ENCODE measurements at places on chromosomes 16 and 17.

- no peak for DNase-seq
Measured at GRCh38 chr16:85825326-85825725, 25.8 kb downstream of the COX4I1 start.

DNA sequence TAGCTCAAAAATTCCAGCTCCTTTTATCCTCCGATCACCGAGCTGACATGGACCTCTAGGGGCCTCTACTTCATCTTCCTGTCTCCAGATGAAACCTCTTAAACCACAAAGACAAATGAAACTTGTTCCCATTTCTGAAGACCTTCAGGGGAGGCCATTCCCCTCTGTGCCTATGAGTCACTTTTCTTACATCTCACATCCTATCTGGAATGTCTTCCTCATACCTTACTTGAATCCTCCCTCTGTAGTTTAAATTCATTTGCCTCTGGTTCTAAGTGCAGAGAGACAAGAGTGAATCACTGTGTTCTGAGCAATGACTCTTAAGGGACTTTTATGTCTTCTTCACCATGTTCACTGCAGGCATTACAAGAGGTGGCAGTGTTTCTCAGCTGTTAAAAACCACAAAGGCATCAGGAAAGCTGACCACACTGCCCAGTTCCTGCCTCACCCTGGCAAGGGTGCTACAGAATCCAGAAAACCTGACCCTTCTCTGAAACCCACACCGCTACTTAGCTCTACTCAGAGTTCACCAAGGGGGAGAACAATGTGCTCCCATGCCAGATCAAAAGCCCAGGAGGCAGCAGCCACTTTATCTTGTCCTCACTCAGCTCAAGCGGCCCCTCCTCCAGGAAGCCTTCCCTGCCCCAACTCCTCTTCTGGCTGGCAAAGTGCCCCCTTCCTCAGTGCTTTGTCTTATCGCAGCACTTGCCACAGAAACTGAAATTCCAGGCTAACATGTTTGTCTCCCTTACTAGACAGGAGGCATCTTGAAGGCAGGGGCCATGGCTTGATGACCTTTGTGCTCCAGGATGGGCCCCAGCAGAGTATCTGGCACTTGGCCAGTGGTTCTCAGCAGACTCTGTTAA, 6.4 kb downstream of the CUEDC1 start:
- DNase-seq = no peak

- DNase-seq = no peak
Measured at GRCh38 chr17:65183736-65184135, 46.6 kb downstream of the RGS9 start.

- no peak for DNase-seq
Measured at GRCh38 chr16:68907297-68907696, 64.0 kb downstream of the TANGO6 start.

DNA sequence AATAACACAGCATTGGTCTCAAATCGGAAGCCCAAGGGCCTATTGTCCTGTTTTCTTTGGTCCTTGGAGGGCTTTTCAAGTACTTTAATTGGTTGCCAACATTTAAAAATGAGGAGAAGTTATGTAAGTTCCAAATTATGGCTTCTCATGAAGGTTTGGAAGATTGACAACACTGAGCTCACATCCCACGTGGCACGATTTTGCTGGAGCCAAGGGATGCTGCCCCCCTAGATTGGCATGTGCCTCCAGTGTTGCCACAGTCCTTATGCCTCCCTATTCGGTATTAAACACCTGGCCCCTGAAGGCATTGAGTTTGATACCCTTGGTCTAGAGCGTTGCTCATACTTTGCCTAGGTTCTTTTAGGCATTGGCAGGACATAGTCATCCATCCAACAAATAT, 108.0 kb downstream of the ZNF18 start:
- DNase-seq = no peak

GRCh38 chr17:80198144-80198661, 21.9 kb downstream of the SGSH start:
- DNase-seq = no peak

DNA sequence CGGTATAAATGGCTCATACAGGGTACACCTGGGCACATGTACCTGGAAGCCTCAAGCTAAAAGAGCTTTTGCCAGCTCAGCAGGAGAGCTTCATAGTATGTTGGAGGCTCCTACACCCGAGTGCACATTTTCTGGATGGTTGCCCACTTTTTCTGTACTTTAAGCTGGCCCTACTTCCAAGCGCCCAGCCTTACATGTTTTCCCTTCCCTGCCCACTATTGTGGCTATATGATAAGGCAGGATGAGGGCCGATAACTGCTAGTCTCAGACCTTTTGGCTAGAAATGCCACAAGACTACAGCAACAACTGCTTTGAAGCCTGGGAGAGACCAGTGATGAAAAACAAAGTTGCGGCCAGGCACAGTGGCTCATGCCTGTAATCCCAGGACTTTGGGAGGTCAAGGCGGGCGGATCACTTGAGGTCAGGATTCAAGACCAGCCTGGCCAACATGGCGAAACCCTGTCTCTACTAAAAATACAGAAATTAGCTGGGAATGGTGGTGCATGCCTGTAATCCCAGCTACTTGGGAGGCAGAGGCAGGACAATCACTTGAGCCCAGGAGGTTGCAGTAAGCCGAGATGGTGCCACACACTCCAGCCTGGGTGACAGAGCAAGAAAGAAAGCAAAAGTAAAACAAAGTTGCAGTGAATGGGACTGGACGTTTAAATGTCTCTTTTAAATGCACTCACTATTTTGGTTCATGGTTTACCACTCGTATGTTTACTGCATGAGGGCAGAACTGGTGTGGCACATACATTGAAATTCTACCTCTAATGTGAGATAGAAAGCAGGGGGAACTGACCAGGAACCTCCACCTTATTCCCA, 14.2 kb upstream of the MARCHF10 start:
- no peak for DNase-seq

DNA sequence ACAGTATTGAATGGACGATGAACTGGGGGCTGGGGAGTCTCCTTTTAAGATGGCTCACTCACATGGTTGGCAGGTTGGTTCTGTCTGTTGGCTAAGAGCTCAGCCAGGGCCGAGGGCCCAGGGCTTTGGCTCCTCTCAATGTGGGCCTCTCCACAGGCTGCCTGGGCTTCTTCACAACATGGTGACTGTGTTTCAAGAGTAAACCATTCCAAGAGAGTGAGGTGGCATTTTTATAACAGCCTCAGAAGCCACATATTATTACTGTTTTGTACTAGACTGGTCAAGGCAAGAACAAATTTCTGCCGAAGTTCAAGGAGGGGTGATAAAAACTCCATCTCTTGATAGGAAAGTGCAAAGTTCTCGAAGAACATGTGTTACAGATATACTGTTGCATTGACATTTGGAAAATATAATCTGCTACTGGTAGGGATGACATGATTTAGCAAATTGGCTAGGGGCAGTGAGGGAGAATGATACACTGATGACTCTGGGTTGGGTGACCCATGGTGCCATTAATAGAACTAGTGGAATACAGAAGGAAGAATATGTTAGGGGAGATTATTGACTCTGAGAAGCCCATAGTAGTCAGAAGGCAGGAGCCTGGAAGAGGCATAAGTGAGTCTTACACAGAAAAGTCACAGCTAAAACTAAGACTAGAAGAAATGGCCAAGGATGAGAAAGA, 13.7 kb downstream of the KRABD2 start:
- DNase-seq = no peak

DNA sequence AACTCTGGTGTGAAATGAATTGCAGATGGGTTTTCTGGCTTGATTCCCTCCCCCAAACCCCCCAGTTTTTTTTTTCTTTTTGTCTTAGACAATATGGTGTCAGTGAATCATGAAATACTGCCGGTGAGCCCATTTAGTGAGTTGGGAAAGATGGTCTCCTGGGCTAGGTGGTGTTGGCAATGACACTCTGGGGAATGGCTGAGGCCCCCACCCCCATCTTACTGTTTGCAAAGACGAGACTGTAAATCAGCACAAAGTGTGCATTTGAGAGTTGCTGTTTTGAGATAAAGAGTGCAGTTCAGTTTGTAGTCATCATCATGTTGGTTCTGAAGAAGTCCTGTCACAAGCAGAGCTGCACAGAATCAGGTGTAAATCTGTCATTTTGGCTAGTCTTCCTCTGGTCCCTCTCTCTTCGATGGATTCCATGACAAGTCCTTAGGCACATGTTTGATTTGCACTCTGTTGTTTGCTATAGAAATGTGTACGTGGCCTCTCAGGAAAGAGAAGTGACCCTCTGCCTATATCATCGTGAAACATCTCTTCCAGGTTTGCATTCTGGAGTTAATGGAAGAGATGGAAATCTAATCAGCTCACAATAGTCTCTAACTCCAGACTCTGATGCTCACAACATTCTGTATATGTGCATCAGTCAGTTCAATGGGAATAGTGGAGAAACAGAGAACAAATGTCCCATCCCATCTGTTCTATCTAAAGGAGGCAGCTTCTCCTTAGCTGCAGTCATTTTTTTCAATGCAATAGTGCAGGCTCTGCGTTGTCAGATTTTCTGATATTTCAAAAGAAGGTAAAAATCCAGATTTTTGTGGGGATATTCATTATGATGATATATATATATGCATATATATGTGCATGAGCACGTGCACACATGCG, 34.6 kb downstream of the RBFOX1 start:
- DNase-seq = no peak

- no peak for DNase-seq
Measured at GRCh38 chr17:16929757-16930520, 42.0 kb downstream of the TNFRSF13B start.

GRCh38 chr16:20614186-20615141, 38.3 kb upstream of the ACSM2B start:
- DNase-seq = no peak

DNA sequence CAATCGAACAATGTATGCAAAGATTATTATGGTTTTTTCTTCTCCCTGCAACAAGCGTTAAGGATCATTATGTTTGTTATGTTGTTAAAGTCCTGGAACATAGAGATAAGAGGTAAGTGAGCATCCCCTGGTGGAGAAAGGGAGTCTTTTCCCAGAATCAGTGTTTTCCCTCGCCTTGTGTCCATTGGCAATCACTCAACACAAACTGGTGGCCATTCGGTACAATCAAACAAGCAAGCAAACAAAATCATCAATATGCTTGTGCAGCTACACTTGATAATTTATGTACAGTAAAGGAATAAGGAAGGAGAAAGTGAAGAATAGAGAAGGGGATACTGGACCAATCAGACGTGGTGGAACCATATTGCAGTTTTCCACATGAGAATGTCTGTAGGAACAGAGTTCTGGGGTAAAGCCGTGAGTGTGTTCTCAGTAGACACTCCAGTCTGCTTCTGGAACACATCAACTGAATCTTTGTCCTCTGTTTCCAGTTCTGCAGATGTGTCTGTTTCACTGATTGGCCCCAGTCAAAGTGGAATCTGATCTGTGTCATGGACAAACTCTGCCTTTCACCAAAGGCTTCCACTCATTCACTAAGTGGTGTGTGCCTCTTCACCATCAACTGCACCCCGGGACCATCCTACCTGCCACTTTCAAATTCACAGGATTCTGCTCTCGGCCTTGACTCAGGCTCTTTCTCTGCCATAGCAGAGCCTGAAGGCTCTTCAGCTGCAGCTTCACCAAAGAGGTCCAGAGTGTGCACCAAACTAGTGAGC, 169.5 kb downstream of the AHSP start:
- DNase-seq = no peak

DNA sequence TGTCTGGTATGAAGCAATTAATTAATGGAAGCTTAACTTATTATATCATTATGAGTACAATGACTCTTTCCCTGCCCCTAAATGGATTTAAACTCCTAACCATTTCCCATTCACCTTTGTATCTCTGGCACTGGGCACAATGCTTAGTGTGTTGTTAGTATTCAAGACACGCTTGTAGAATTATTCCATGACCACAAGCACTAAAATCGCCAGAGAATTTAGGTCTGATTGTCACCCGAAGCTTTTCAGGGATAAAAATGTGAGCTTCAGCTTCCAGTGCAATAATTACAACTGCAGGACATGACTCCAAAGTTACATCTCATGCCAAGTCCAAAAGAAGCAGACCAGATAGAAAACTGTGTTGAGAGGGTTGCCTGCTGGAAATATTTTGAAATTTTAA, 101.6 kb downstream of the CDH8 start:
- no peak for DNase-seq

- DNase-seq = no peak
Measured at GRCh38 chr16:85137323-85138072, 25.2 kb upstream of the CIBAR2 start.

DNA sequence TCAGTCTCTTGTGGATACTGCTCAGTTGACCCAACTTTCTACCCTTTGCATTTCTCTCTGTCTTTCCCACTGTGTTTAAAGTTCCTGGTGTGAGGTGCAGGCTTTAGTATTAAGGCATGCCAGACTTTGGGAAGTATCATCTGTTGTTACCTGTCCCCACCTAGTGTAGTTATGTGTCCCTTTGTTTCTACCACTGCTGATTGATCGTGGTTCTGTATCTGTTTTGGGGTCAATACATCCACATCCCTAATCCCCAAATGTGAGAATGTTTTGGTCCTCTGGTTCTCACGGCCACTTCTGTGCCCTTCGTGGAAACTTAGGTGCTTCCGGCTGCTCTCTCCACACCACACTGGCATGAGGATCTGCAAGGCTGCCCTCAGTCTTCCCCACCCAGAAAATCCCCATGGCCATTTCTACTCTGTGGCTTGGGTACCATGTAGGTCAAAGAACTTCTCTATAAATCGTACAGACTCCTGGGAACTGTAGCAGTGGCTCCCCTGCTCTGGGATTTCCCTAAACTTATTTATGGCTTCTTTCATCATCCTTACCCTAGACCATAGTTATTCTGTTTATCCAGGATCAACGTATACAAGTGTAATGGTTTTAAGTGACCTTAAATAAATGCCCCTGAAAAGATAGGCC, 443.2 kb downstream of the XYLT1 start:
- DNase-seq = no peak

- no peak for DNase-seq
Measured at GRCh38 chr16:88561485-88562359, 8.5 kb upstream of the ZC3H18 start.

GRCh38 chr16:83494459-83494858, 313.3 kb upstream of the HSBP1 start:
- DNase-seq = no peak

- DNase-seq = no peak
Measured at GRCh38 chr16:11681976-11682654, 13.9 kb downstream of the SNN start.

DNA sequence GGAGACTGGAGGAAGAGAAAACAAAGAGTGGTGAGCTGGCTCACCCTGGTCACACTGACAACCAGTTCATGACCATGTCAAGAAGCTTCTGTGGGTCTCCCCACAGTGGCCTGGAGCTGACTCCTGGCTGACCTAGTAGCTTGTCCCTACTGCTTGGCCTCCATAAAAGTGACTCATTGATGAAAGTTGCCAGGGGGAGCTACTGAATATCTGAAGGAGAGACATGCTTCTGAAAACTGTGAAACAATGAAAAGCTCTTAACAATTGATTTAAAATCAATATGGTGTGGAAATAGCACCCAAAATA, 22.0 kb downstream of the SMPD3 start:
- no peak for DNase-seq

DNA sequence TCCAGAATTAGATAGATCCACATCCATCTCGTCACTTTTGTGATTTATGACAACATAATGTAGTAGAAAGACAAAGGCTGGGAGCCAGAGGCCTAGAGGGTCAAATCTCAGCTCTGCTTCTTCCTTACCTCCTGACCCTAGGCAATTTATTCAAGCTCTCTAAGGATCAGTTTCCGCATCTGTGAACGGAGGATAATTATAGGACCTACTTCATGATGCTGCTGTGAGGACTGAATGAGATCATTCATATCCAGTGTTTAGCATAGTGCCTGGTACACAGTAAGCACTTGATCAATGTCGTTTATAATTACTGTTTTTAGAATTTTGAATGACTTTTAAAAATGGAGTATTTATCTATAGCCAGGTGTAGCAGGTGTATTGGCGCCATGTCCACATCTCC, 128.4 kb downstream of the SHISA9 start:
- no peak for DNase-seq

GRCh38 chr16:66032841-66033240, 333.6 kb upstream of the CDH5 start:
- DNase-seq = no peak

- no peak for DNase-seq
Measured at GRCh38 chr17:2418572-2418971, 17.7 kb upstream of the MNT start.

Data from activated CD4-positive, alpha-beta T cell treated with anti-CD3 and anti-CD28 coated beads for 24 hours (primary cell).